Heart right ventricle (tissue), 16 donors: ENCODE measurements at places on chromosomes 1 and 21. TPM values are rescaled to one million over a fixed set of nuclear protein-coding genes. Genes with fewer than 3 reads are reported as not detected.

IRF6 gene
- total RNA-seq: 28.3 TPM

TEKT2 gene
- not detected for total RNA-seq

GRCh38 chr1:154931940-154932487, 4.5 kb downstream of the PMVK start:
- no peak for DNase-seq

ST6GALNAC3 gene
- 9.7 TPM for total RNA-seq

DNA sequence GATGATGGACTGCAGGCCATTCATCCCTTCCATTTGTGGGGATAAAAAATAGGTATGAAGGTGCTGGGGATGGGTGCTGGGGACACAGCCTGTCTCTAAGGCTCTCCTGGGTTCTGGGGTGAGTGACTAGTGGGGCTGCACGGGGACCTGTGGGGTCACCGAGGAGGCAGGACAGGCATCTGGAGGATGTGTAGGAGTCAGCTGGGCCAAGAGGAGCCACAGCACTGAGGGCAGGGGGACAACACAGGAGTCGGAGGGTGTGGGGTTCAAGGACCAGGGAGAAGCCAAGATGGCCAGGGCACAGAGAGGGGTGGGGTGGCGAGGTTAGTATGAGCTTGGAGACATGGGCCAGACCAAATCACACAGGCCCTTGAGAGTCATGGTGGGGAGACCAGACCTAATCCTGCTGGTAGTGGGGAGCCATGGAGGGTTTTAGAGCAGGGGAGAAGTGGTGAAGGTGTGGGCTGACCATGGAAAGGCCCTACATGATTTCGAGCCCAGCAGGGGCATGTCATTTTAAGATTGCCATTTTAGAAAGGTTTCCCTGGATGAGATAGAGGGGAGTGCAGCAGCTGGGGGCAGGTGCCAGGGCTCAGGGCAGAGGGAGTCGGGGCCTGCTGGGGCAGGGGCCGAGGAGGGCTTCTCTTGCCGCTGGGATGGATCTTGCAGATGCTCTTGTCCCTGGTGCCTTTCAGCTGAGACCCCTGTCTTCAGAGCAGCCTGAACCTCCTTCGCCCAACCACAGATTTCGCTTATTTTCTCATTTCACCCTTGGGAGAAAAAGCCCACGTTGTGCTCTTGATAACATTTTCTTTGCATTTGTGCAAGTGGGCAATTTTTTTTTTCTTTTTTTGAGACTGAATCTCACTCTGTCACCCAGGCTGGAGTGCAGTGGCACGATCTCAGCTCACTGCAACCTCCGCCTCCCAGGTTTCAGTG, 22.7 kb downstream of the SERINC2 start:
- no peak for DNase-seq

GRCh38 chr1:244836584-244836983, 1.1 kb downstream of the COX20 start:
- no peak for DNase-seq

NEGR1 gene
- 16.6 TPM for total RNA-seq

DNA sequence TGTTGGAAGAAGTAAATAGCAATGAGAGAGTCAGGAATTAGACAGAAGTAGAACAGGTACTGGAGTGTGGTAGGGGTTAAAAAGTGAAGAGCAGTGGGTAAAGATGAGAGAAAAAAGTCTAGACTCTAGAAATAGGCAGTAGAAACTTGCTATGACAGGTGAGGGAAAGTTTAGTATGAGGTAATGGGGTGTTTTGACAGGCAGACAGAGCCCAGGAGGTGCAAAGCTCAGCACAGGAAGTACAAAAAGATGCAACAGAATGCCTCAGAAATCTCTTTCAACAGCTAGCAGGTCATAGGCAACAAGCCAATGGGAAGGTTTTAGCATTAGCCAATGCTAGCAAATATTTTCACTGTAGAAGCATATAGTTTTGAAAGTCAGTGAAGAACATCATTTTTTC, 319.1 kb upstream of the SGIP1 start:
- no peak for DNase-seq

DNA sequence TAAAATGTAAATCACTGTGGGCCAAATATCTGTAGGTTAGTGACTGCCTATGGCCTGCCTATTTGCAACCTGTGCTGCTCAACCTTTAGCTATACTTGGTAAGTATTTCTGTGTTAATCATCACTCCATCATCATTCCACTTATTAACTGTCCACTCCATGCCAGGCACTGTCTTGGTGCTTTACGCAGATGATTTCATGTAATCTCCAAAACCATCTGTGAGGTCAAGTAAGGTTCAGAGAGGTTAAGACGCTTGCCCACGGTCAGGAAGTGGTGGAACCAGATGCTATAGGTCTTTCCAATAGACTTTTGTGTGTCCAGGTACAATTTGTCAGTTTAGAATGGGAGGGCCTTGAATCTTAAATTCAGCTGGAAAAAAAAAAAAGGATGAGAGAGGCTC, 10.8 kb upstream of the PHACTR4 start:
- no peak for DNase-seq

GRCh38 chr1:81183051-81183450, 617.7 kb upstream of the ADGRL2 start:
- no peak for DNase-seq

GRCh38 chr1:209854196-209854595, 26.4 kb downstream of the UTP25 start:
- DNase-seq: no peak

KRTAP10-8 gene
- total RNA-seq: not detected

F3 gene
- total RNA-seq: 20.4 TPM

DNA sequence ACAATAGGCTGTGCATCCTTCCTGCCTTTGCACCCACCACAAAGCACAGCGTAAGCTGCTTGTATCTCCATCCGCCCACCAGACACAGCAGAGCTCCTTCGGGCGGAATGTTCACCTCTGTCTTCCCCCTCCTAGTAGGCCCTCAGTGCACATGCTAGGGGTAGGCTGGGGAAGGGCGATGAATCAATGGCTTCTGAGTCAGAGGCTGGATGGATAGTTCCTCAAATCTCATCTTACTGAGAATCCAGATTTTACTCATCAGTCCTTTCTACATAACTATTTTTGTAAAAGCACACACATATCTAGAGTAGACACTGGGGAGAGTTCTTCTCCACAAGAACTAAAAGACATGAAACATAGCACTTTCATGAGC, 73.8 kb downstream of the BCAR3 start:
- DNase-seq: no peak

CASZ1 gene
- total RNA-seq: 72.7 TPM

DNA sequence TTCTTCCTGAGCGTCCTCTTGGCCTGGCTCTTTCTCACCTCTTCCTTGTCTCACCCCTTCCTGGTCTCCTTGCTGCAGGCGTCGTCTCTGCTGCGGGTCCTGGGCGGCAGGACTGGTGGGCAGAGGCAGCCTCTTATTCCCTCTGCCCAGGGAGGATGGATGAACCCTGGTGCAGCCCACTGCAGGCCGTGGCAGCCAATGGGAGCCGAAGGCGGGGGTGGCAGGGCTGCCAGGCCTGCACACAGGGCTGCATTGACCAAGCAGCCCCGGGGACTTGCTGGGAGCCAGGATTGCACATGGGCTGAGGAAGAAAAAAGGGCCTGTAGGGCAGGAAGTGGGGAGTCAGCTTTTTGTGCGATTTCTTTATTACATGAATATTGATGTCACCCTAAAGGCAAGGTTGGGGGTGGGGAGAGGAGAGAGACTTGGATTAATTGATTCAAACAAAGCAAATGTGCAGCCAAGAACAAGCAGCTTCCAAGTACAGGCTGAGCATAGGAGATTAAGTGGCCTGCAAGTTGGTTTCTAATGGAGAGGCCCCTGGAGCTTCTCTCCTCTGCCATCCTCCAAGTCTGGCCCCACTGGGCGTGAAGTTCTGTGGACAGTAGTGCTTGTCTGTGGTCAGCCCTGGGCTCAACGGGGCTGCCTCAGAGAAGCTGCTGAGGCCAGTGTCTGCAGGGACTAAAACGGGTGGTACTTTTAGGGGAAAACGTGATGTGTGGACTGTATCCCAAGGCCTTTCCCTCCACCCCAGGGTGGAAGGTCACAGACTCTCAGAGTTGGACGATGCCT, at the start of gene S100B:
S100B (minus strand) TSS at position 108 of the 792 bp plus-strand sequence. CDS start 2,667 bp downstream, outside the sequence.
- DNase-seq: no peak

DNA sequence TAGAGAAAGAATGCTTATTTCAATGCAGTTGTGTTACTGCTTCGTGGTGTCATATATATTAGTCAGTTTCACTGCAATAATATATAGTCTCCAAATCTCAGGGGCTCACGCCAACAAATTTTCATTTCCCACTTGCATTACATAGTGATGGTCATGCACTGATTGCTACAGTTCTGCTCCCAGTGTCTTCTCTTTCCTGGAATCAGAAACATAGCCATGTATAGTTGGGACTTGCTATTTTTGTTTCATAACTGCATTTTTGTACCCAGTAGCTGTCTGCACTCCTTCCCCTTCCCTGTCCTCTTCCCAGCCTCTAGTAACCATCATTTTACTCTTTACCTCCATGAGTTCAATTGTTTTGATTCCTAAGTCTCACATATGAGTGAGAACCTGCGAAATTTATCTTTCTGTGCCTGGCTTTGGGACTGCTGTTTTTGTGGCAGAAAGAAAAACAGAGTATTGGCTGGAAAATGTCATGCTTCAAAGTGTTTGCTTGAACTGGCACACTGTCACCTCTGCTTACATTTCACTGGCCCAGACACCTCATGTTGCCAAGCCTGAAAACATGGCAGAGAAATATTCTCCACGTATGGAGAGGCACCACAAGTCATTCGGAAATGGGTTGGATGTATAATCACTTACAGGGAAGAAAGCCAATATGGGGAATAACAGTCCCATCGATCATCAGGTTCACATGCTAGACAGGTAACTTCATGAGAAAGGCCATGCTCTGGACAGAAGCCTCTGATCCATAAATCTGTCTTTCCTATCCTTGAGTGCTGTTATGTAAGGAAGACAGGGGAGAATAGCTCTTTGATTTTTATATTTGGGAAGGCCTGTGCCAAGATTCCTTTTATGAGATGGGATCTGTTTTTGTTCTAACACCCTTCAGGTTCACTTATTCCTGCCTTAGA, 60.4 kb upstream of the BACH1 start:
- no peak for DNase-seq

DNA sequence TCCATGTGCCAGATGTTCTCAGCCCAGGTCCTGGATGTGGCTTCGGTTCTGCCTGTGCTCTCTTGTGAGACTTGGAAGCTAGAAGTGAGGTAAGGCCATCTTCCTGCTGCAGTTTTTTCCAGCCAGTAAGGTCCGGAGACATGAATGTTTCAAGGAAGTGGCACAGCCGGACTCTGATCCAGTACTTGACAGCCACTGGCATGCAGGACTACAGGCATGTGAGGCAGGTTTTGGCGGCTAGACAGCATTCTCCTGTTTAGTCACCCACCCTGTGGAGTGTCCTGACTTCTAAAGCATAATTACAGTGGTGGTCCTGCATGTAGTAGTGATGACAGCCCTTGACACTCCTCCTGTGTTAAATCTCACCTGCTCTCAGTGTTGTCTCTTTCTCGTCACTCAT, 72.3 kb downstream of the TNFSF4 start:
- DNase-seq: no peak

GRCh38 chr1:171965777-171966176, 124.5 kb downstream of the DNM3 start:
- DNase-seq: no peak

DNA sequence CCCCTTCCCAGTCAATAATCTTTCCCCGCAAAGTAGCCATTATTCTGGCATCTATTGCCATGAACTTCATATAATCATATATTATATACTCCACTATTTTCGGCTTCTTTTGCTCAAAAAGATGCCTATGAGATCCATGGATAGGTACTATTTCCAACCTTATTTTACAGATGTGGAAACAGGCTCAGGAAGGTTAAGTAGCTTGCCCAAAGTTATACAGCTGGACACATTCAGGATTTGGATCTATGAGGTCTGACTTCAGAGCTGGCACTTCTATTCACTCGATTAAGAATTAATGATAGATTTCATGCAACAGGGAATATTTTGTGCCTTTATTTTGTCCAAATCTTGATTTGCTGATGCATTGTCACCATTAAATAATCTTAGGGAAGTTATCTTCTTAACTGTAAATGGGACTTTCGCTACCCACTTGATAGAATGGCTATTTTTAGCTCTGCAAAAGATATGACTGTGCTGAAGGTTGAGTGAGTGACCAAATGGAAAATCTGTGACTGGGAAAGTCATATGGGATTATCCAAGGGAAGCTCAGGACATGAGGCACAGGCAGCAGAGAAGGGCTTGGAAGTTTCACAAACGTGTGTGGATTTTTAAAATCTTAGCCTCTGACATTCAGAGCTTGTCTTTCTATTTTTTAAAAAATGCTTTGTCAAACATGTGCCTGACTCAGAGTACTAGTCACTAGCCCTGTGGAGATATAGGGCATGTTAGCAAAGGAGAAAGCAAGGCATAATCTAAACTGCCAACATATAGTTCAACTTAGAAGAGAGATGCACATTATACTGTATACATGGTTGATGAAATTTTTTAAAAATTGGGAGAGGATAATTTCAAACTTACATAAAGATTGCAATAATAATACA, 36.5 kb downstream of the GIPC2 start:
- DNase-seq: no peak

- no peak for DNase-seq
These were observed 66.6 kb upstream of the CACHD1 start for GRCh38 chr1:64403331-64403730.

DNA sequence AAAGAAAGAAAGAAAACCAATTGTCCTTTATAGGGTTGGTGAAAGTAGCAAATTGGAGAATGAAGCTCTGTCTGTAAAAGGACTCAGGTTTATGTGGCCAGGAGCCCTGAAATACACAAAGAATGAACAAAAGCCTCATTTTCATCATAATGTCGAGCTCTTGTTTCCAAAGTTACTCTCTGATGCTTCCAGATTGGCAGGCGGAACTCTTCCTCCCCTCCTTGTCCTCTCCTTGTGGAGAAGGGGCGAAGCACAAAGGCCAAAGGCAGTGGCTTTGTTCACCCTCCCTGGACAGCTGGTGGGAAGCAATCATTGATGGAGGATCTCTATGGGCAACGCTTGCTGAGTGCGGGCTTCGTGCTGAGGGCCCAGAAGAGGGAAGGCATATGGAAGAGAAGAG, 5.6 kb downstream of the CA6 start:
- DNase-seq: no peak

- DNase-seq: no peak
These were observed 52.2 kb downstream of the ACP6 start for GRCh38 chr1:147618077-147618569.

GRCh38 chr1:12179111-12179519, 12.3 kb downstream of the TNFRSF1B start:
- no peak for DNase-seq

GRCh38 chr1:84090447-84091245, 53.4 kb upstream of the PRKACB start:
- no peak for DNase-seq

- DNase-seq: no peak
These were observed 50.6 kb upstream of the CNTN2 start for GRCh38 chr1:204992201-204992997.

- no peak for DNase-seq
These were observed 980 bp upstream of the METTL18 start for GRCh38 chr1:169795687-169796086.

- no peak for DNase-seq
These were observed 5.1 kb upstream of the BRDT start for GRCh38 chr1:91944087-91944486.

FCER1G gene
- 65.8 TPM for total RNA-seq

DNA sequence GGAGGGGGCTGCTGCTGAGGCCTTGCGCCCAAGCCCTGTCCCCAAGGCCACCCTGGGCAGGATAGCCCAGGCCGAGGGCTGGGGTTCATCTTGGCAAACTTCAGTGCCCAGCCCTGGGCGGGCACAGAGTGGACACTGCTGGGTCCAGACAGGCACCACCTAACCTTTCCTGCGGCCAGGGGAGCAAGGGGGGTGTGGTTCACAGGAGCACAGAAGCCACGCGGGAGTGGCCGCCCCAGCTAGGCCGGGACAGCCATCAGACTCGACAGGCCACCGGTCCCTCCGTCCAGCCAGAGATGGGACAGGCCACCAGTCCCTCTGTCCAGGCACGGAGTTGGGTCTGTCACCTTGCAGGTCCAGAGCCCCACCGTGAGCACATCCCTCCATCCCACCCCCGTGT, 28.9 kb downstream of the ARHGEF16 start:
- DNase-seq: no peak
